ENCODE measurements at places on chromosomes 7 and 10.

DNA sequence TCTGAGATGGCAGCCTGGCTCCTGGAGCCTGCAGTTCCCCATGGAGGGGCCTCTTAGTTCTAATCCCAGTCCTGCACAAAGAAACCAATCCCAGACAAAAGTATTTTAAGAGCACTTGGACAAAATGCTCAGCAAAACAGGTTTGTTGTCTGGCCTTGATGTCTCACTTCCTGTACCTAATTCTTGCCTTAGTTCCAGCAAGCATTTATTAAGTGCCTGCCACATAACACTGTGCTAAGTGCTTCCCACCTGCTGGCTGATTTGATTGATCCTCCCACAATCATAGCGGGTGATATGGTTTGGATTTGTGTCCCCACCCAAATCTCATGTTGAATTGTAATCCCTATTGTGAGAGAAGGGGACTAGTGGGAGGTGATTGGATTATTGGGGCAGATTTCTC lies 65.7 kb upstream of the HABP2 start:
- DNase-seq: no peak

- no peak for DNase-seq
Measured at GRCh38 chr10:121448766-121449421, 149.3 kb downstream of the FGFR2 start.

DNA sequence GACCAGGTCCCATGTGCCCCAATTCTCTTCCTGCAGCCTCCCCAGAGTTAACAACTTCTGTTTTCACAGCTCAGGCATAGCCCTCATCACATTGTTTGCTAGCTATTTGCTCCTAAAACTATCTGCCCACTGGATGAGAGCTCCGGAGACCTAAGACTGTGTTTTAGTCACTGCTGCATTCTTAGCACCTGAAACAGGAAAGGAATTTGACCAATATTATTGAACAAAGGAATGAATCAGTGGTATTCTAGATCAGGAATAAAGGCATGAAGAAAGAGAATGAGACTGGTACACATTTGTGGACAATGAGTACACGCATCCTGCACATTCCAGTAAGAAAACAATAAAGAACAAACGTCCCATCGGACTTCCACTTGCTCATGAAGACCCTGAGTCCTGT lies 54.8 kb downstream of the PPP1R17 start:
- no peak for DNase-seq

DNA sequence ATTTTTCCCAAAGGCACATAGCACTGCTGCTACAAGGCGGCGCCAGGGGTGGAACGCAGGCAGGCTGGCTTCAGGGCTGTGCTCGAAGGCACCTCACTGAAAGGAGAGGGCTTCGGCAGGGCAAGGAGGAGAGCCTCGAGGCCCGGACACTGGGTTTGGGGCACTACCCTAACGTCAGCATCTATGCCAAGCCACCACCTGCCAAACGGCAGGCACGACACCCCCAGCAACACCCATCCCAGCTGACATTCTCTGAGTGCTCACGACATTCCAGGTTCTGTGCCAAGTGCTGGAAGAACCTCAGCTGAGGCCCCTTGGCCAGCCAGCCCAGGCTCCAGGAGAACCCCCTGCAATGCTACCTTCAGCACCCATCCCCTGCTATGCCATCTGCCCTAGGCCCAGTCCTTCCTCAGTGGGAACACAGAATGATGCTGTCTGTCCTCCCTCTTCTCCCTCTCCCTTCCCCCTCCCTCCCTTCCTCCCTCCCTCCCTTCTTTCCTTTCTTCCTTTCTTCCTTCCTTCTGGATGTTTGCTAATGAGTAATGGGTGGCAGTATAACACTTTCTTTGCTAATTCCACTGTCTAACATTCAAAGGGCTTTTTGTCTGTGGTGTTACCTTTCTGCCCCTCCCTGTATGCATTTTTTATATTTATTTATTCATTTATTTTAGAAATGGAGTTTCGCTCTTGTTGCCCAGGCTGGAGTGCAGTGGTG lies 24.3 kb downstream of the ZCCHC24 start:
- DNase-seq: no peak

- no peak for DNase-seq
Measured at GRCh38 chr10:89425000-89425399, 10.6 kb downstream of the IFIT5 start.

DNA sequence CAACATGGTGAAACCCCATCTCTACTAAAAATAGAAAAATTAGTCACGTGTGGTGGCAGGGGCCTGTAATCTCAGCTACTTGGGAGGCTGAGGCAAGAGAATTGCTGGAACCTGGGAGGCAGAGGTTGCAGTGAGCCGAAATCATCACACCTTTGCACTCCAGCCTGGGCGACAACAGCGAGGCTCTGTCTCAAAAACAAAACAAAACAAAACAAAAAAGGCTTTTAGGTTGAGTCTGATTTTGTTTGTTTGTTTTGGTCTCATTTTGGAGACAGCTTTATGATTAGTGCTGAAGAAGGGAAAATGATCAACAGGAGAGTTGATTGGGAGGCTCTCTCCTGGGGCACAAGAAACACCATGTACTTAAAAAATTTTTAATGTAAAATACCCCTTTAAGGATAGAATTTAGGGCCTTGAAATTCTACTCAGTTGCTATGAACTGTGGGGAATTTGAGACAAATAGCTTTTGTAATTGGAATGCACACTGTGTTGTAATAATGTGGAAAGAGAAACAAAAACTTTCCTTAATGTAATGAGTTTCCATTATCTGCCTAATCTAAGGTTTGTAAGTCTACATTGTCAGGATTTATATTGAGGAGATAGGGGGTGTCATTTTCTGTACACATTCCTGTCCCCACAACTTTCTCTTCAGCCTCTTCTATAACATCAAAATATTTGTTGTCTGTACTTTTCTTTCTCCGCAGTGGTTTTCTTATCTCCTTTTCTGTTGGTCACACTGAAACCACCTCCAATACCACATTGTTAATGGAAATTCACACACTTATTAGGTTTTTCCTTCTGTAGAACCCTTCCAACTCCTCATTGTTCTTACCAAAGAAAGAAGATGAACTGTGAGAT lies 41.3 kb downstream of the ARID5B start:
- no peak for DNase-seq

DNA sequence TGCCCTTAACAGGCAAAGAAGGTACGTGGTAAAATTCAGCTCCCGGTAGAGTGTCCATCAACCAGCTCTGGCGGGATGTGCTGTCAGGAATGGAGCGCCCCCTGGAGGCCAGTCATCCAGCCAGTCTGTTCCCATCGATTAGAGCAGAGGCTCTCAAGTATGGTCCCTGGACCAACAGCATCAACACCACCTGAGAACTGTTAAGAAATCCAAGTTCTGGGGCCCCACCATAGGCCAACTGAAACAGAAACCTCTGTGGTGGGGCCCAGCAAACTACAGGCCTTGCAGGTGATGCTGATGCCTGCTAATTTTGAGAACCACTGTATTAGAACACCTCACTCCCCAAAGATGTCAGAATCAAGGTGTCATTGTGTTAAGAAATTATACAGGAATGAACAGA lies 109.2 kb downstream of the DPY19L1 start:
- no peak for DNase-seq

DNA sequence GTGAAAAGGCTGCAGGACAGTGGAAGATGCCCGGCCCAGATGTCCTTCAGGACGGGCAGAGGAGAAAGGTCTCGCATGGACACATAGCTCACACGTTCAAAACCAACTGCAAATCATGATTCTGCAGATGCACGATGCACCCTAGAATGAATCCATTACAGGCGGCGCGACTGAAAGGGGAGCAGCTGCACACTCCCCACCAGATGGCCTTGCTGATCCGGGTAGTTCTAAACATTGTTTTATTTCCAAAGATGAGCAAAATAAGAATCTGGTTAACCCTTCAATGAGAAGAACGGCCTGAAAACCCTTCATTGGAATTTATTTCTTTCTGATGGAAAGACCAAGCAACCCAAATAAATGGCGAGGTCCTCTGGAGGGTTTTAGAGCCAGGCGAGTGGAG lies 33.8 kb downstream of the CHST15 start:
- DNase-seq: no peak

- DNase-seq: no peak
Measured at GRCh38 chr10:17655567-17656146, 11.7 kb downstream of the STAM start.

- no peak for DNase-seq
Measured at GRCh38 chr10:94093286-94093905, 99.7 kb downstream of the PLCE1 start.

DNA sequence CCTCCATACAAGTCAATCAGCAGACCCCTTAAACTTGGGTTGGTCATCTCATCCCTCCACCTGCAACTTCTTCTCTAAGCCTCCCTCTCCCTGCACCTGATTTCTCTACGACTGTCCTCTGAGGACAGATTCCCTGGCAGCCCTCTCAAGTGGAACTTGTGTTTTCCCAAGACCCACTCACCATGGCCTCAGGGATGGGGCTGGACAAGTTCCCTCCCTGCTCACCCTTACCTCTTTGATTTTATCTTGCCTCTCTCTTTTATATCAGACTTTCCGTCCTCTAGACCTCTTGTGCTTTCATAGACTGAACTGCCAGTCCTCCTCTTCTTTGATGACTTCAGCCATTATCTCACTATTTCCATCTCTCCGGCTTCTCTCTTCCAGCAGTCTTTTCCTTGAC lies 46.2 kb upstream of the ARL4A start:
- DNase-seq: no peak

DNA sequence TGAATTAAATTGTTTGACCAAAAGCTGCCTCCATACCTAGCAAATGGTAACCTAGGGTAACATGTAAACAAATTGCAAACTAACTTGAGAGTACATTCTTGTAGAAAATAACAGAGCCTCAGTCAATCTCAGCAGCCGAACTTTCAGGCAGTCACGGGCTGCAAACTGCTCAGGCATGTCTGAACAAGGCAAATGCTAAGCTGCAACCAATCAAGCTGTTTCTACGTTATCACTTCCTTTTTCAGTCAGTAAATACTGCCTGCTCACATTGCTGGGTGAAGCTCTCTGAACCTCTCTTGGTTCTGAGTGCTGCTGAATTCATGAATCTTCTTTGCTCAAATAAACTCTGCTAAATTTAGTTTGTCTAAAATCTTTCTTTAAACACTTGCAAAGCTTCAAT lies 1212.4 kb downstream of the SORCS1 start:
- DNase-seq: no peak

DNA sequence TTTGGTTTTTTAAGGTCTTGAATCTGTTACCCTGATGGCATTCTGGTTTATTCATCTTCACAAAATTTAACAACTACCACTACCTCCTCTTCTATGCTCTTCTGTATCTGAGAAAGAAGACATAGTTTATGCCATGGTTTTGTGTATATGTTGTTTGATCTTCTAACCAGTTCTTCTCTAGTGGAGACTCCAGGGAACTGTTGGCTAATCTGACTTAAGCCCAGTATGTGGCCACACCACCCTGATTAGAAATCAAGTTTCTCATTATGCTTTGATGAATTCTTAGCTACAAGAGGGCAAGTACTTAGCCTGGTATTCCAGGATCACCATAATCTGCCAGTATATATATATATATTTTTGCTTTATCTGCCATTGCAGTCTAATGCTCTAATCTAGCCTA lies 99.5 kb upstream of the MXI1 start:
- DNase-seq: no peak

GRCh38 chr7:95144256-95144655 lies 180.1 kb downstream of the PON1 start:
- no peak for DNase-seq

DNA sequence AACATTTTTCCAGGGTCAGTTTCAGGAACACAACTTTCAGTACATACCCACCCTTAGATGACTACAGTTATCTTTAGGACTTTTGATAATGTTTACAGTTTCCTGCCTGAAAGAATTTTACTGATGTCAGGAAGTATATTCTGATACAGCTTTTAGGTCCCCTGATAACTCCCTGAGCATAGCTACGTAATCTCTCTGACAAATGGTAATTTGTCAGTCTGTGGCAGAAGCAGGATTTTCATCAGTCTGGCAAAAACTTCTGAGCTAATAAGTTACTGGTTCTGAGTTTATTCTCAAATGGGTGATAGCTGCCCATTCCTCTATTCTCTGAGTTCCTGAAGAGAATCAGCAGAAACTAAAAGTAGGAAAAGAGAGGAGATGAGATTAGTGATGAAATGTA lies 270.1 kb upstream of the MTPN start:
- no peak for DNase-seq

- no peak for DNase-seq
Measured at GRCh38 chr7:50565977-50566376, 772 bp upstream of the DDC start.

DNA sequence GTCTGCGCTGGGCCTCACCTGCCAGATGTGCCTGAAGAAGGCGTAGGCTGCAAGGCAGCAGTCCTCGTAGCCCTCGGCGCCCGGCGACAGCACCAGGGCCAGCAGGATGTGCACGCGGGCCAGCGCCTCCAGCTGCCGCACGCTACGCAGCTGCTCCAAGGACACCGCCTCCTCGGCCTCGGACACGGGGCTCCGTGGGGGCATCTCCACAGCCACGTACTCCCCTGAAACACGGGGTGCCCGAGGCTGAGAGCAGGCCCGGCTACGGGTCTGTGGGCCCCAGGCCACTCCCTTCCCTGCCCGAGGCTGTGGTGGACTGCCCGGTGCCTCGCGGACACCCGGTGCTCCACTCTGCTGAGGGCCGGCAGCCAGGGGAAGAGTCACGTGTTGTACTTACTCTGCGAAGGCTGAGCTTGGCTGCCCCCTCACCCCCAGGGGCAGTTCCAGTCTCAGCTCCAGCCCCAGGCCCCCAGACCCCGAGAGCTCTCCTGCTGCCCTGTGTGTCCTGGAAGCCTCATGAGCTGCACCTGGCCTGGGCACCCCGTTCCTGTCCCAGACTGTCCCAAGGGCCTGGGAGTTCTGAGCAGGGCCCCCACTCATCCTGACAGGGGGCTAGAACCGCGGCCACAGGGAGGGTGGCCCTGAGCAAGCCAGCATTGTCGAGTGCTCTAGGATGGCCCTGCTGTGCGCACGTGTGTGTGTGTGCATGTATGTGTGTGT lies 62.8 kb downstream of the CFAP46 start:
- DNase-seq: no peak

DNA sequence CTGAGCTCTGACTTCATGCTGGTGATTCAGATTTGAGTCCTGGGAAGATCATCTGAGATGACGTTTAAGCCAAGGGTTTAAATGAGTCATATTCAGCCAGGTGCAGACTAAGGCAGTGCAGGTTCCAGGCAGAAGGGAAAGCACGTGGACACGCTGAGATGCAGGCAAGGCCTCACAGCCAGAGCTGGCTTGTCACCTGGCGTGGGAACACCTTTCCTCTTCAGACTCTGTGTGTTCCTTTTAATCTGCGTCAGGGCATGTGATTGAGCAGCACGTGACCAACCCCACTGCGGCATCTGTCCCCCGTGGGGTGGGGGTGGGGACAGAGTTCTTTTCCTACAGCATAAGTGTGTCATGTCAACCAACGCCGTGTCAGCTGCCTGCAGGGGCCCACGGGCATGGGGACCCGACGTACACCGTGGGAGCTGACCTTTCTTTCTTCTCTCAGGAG lies 10.7 kb upstream of the IDI2 start:
- DNase-seq: no peak

All from NCI-H1105 (cell line).